ENCODE measurements at places on chromosomes 1 and 21.

GRCh38 chr21:33434770-33435360, 31.7 kb downstream of the IFNGR2 start:
- DNase-seq, result peak; percentile 71

DNA sequence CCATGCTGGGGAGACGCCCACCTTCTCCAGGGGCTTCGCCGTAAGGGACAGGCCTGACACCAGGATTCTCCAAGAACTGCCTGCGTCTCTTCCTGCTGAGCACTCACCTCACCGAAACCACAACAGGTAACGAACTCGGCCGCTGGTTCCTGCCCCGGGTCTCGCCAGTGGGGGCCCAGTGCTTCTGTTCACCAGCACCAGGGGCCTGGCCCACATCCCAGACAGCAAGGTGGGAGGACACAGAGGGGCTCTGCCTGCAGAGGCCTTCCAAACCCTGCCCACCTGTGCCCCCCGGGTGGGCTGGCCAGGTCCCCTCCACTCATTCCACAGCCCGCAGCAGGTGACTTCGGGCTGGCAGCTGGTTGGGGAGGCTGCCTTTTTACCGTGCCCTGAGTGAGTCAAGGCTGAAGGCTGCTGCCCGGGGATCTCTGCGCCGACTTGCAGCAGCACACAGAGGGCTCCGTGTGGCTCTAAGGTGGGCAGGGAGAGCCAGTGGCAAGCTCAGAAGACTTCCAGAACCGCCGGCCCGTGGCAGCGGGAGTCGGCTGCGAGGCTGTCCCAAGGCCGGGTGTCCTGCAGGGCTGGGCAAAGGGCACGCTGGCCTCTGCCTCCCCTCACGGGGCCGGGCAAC, 14.7 kb upstream of the COL18A1 start:
- no peak for DNase-seq

- DNase-seq, result no peak
These were observed 52.5 kb downstream of the POU2F1 start for GRCh38 chr1:167273027-167273800.

GRCh38 chr1:24277420-24278169, 41.6 kb upstream of the GRHL3 start:
- DNase-seq, result no peak

DNA sequence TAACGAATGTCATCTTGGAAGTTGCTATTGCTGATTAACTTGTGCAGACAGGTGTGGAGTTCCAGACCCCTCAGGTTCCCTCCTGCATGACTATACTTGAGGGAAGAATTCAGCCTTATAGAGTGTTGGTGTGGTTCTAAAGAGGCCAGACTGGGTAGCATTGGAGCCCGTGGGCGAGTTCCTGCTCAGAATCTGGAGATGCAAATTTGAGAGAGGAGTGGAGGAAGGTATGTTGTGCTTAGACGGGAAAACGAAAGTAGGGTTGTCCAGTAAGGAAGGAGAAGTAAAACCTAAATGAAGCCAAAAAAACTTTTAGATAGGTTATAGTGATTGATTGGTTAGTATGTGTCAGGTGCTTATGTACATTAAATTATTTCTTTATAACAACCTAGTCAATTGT, 79.2 kb downstream of the ZNF326 start:
- no peak for DNase-seq

GRCh38 chr1:153750026-153750995, 22.5 kb downstream of the INTS3 start:
- no peak for DNase-seq

DNA sequence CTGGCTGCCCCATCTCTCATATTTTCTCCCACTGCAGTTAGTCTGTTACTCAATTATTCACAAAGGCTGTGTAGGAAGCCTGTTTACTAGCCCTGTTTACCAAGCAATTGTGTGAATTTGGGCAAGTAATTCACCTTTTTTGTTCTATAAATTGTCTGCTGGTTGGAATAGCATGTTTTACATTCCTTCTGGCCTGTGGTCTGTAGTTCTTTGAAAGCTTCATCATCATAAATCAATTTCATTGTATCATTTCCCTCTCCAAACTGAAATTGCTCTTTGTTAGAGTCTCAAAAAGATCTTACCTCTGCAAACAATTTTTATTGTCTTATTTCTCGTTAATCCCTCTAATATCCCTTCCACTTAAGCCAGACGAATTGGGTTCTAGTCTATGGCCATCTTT, 1059.5 kb upstream of the ADGRL4 start:
- no peak for DNase-seq

GRCh38 chr1:109104364-109105151, 9.4 kb upstream of the ELAPOR1 start:
- no peak for DNase-seq

GRCh38 chr1:36232212-36233095, 8.2 kb downstream of the THRAP3 start:
- DNase-seq, result no peak

DNA sequence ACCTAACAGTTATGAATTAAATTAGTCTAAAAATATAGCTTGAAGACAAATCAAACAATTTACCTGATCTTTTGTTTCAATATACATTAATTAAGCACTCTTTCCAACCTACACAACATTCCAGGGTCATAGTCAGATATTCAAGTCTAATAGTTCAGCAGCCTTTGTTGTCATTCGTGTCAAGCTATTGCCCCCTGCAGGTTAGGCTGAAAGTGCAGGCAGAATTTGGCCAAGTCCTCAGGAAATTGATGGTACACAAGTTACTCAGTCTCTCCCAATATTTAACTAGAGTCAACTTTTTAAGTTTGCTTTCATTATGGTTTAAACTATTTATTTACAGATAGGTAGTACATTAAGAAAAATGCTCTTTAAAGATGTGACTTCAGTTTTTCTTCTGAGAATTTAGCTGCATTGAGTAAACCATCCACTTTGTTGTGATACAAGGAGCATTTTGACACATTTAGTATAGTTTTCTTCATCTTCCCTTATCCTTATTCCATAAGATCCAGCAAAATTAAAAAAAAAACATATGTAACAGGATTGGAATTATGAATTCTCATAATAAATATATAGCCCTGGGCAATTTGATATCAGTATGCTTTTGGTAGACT, 130.3 kb upstream of the DPYD start:
- DNase-seq, result no peak

GRCh38 chr1:12715896-12716437, at the start of gene AADACL3:
Gene AADACL3, plus strand, starts transcription at chr1:12716110. Its CDS starts 67 bp downstream, at chr1:12716177.
- DNase-seq, result no peak

DNA sequence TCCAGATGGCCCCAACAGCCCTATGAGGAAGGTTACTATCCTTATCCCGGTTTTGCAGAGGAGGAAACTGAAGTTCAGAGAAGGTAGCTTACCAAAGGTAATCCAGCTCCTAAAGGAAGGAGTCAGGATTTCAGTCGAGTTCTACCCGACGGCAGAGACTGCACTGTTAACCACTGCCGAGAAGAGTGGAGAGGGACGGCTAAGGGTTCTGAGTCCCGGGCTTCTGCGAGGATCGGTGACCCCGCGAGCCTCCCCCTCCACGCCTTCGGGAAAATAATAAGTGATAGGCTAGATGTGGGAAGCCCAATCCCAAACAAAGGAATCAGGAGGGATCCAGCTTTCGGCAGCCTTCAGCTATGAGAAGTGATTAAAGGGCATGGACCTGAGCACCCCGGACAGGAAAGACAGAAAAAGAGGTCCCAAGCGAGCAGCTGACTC, 587 bp downstream of the TMEM53 start:
- no peak for DNase-seq

GRCh38 chr1:233097959-233098580, 147.7 kb downstream of the NTPCR start:
- DNase-seq, result no peak

GRCh38 chr1:245483247-245483646, 328.5 kb downstream of the KIF26B start:
- no peak for DNase-seq

DNA sequence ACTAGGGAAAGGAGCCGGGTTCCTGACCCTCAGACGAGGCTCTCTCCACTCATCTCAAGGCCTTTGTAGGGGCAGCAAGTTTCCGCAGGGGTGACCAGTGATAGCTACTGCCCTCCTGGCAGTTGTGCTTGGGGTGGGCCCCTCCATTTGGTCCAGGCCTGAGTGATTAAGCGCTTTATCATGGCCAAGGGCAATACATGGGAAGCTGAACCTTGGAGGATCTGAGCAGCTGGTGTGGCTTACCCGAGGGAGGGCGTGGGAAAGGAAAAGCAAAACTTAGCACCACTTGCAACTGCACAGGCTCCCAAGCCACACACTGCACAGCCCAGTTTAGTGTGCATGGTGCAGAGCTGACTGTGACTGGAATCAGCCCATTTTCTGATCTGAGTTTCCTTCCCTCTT, 47.8 kb downstream of the GADD45A start:
- no peak for DNase-seq

DNA sequence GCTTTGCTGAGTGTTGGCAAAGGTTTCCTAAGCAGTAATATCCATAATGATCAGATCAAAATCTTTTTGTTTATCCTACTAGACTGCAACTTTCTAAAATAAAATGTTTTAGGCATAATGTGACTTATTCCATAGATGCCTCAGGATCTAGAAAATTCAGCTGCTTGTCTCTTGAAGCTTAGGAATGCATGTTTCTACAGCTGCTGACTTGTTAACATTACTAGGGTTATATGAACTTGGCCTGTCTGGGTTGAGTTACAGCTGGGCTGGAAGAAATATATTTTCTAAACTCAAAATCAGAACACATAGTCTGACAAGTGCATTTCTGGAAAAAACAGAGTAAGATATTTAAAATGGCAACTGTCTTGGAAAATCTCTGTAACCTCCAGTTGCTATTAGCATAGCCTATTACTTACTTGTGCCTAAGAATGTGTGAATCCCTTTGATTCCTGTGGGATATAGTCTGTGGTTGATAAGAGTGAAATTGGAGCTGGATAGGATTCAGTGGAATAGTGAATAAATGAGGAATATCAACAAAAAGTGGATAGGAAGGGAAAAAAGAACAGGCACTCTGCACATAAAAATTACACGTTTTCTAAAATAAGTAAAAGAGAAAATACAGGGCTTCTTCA, 61.2 kb downstream of the RGS4 start:
- DNase-seq, result no peak

DNA sequence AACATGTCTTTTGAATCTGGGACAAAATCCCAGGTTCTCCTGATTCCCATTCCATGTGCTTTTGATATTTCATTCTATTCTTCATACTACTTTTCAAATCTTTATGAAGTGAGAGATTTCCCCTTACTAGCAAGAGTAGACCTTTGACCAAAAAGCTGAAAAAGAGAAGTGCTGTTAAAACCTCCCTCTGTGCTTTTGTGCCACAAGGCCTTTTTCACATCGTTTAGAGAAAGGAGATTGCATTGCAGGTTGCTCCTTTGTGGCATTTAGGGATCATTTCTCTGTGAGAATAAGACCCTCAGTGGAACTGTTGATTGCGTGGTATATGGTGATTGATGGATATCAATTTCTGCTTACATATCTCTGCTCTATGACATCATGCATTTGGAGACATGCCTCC, 148.8 kb downstream of the TGFB2 start:
- DNase-seq, result no peak

GRCh38 chr1:159428536-159428935, 3.5 kb upstream of the OR10J4 start:
- no peak for DNase-seq

GRCh38 chr1:161792740-161793139, 26.6 kb downstream of the ATF6 start:
- DNase-seq, result no peak

DNA sequence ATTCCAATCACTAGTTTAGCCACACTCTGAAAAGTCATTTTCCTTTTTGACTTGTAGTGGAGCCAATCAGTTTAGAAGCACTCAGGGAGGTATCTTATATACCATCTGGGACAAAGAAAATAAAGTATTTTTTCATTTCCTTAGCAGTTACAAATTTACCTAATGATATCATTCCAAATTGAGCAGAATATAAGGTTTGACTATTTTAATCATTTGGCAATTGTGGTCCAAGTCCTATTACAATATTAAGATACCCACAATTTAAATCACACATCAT, 170.6 kb downstream of the LTN1 start:
- DNase-seq, result no peak

DNA sequence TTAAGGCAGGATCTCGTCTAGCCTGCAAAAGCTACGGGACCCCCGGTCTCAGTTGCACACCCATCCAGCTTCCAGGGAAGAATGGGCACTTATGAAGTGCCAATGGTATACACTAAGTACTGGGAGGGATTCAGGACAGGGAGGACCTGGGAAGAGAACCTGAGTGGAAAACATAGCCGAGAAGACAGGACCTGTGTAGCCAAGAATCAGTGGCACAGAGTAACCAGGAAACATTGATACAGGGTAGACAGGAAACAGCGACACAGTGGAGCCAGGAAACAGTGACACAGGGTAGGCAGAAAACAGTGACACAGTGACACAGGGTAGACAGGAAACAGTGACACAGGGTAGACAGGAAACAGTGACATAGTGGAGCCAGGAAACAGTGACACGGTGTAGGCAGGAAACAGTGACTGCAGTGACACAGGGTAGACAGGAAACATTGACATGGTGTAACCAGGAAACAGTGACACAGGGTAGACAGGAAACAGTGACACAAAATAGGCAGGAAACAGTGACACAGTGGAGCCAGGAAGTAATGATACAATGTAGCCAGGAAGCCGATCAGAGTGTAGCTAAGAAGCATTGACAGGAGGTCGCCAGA, 138.0 kb upstream of the ARHGEF16 start:
- no peak for DNase-seq

DNA sequence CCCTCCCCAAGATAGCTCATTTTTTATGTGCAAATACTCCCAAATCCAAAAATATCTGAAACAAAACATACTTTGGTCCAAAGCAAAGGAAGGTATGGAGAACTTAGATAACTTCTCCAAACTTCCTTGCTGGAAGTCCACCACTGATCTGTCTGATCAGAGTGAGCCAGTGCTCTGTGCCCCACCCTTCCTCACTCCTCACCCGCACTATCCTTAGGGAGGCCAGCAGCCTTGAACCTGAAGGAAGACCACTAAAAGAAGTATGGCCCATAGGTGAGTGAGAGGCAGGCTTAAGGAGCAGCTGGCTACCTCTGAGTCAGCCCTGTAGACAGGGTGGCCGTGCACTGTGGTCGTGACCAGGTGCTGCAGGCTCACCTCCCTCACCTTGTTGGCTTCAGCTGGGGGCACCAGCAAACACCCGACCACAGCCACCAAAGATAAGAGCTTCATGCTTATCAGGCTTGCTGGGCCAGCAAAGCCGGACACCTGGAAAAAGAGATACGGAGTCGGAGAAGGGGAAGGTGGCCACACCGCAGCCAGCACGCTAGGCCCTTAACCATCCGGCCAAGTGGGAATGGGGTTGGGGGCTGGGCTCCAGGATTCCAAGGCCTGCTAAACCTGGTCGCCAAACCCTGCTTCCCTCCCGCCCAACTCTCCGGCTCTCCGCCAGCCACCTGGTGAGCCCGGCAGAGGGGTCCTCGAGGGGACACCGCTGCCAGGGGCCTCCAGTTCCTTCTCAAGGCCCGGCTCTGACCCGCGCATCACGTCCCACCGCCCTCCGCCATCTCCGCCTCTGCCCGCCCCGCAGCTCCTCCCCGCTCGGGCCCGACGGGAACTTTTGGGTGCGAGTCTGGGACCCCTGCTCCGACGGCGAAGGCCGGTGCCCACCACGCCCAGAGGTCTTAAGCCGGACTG, 543 bp downstream of the TMEM9 start:
- DNase-seq, result peak; percentile 83

DNA sequence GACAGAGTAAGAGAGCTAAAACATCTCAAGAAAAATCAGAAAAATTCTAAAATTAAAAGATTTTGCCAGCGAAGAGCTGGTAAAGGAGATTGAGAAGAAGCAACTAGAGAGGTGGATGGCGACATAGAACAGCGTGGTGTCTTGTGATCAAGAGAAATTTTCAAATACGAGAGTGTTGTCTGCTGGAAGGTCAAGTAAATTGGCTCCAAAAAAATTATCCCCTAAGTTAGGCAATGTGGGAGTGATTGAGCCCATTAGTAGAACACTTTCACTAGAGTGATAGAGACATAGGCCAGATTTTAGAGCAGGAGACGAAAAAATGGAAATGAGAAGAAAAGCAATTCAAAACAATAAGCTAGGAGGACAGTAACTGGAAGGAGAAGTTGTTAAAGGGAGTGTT, 94.3 kb upstream of the MPC2 start:
- no peak for DNase-seq
